ENCODE measurements at places on chromosomes 12 and 14. TPM values are rescaled to one million over a fixed set of nuclear protein-coding genes. Genes with fewer than 3 reads are reported as not detected.

Gene DIO2
- total RNA-seq = 3.3 TPM

GRCh38 chr12:66776974-66777373 is 98.1 kb upstream of the GRIP1 start:
- no peak for DNase-seq

DNA sequence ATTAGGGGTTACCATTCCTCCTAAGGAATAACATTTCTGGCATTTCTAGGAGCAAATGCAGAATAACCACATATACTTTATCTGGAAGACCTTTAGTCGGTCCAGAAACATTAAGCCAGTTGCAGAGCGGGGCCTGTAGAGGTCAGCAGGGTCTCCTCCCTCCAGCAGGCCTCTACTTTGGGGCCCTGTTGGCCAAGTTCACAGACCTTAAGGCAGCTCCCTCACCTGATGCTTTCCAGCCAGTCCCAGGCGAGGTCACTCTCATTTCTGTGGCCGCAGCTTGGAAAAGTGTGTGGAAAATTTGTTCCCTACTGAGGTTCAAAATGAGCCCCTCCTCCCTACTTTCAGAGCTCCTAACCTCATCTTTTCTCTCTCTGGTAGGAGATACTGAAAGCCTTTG is 74.1 kb downstream of the ESR2 start:
- DNase-seq = no peak

DNA sequence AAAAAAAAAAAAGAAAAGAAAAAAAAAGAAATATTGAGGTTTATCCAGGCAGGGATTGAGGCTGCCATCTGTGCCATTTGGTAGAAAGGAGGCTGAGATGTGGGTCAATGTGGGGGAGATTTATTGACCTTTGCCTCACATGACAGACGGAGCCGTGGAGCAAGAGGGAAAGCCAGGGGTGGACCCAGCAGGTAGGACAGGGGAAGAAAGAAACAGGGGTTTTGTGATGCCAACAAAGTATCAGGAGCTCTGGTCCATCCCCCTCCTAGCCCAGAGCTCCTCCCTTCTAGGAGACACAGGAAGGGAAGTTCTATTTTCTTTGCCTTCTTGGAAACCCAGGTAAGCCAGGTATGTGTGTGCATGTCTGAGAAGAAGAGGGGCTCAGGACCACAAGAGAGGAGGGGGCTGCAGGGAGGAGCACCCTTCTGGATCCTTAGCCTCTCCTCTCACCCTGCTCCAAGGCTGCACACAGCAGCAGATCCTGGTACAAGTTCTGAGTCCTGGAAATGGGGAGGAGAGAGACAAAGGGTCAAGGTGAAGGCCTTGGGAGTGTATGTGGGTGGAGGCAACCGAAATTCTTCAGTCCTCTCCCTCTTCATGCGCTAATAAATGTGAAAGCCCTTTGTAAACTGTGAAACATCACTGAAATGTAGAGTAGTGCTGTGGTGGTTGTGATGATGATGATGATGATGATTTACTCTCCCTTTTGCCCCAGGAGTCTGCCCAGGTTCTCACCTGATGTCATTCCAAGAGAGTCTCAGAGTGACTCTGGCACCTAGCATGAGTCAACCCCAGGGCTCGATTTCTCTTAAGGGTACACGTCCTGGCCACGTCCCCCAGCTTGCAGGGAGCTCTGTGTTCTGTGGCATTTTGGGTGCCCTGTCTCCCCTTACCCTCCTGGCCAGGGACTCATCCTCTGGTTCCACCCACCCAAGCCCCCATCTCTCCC is 26.3 kb downstream of the ZFP36L1 start:
- DNase-seq = no peak

GRCh38 chr14:58555647-58556046 is 82.1 kb upstream of the DACT1 start:
- DNase-seq = no peak
